ENCODE measurements at places on chromosomes 12 and 14.

GRCh38 chr14:100056431-100056830 is 8.8 kb upstream of the EVL start:
- DNase-seq, result no peak

- DNase-seq, result no peak
These were observed 39.8 kb downstream of the PRIMA1 start for GRCh38 chr14:93748208-93749075.

- no peak for DNase-seq
These were observed 1.5 kb upstream of the TSPAN8 start for GRCh38 chr12:71159264-71159663.

- DNase-seq, result no peak
These were observed 70.0 kb downstream of the CHST11 start for GRCh38 chr12:104526751-104527150.

DNA sequence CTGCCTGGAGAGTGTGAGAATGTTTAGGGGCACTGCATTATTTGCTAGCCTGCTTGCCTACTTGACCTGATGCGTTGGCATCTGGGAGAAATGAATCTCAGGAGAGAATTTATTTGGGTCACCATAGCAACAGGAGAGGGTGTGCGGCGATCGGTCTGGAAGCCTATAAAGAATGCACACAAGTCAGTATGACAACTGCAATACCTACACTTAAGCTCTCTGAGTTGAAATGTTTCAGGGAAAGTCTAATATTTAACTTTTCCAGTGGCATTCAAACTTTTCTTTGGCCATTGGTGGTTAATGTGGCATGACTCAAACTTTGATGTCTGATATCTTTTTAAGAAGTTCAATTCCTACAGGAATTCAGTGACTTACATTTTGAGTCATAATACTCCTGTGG is 205.1 kb downstream of the NEDD1 start:
- DNase-seq, result no peak

GRCh38 chr14:58118097-58118815 is 33.8 kb downstream of the ARMH4 start:
- DNase-seq, result no peak

DNA sequence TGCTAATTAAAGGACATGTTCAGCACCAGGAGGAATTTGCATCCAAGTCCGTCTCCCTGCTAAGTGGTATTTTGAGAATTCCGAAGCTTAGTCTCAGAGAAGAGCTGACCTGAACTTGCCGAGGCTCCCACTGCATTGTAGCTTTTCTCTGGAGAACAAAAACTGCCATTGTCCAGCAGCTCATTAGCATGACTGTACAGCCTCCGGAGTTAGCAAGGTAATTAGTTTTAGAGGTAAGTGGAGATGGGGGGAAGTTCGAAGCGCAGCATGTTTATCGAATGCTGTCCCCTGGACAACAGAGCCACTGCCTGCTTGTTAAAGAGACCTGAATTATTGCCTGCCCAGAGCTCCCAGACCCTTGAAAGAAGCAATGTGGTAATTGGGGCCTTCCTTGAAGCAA is 160.3 kb upstream of the PELI2 start:
- DNase-seq, result no peak

GRCh38 chr12:93360688-93361087 is 17.0 kb upstream of the NUDT4 start:
- no peak for DNase-seq

GRCh38 chr12:2324387-2324786 is 271.6 kb downstream of the CACNA1C start:
- DNase-seq, result no peak

DNA sequence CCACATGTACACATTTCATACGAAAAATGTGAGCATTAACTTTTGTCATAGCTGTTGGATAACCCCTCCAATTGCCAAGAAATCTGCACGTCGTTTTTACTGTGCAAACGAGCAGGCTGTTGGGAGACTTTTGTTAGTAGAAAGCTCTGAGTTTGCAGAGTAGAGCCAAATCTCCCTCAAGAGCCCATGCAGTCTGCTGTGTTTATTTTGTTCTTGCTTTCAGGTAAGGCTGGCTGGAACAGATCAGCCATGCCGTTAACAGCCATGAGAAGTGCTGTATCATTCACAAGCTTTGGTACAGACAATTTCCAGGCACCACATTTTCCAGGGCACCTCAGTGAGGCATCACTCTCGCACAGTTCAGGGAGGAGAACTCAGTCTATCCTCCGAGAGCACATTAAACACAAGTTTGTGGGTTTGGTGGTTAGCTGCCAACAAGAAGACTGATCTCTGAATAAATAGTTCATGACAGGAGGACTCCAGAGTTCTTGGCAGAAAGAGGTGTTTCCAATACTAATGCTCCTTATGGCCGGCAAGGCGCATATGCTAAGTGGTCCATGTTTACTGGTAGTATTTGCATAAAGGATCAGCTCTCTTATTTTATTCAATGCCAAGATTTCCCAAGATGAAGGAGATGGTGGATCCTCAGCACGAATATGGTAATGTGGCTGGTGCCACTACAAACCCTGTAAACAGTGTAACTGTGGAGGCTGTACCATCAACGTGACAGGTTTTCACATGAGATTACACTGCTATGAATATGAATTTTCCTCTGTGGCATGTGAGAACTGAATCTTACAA is 30.3 kb upstream of the PELI2 start:
- DNase-seq, result no peak

DNA sequence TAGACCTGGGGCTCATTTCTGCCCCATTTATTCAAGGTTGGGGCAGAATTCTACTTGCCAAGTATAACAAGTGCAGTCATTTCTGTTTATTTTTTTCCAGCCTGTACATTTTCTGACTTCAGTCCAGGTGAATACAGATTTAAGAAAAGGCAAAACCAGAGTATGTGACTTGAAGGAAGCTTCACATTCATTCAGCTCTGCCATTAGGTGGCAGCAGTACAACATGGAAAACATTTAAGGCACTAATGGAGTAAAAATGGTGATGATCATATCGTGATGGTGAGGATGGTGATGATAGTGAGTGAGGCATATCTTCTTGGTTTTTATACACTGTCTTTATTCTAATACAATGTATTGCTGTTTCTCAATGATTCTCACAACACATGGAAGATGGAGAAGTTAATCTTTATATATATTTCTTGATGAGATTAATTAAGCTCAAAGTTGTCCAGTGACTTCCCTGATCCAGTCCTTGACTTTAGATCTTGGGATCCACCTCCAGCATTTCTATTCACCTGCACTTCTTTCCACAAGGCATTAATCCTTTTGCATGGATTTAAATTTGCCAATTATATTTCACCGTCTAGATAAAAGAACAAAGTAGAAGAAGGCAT is 176.7 kb upstream of the SEL1L start:
- DNase-seq, result no peak

GRCh38 chr12:67720351-67720856 is 71.9 kb downstream of the DYRK2 start:
- DNase-seq, result no peak

- peak; percentile 68 for DNase-seq
These were observed at the start of gene ZC2HC1C for GRCh38 chr14:75069121-75069810. TSS of gene ZC2HC1C (plus strand) at chr14:75069641. CDS start at chr14:75070574, 933 bp downstream.

GRCh38 chr12:26631846-26632245 is 201.1 kb downstream of the ITPR2 start:
- DNase-seq, result no peak

DNA sequence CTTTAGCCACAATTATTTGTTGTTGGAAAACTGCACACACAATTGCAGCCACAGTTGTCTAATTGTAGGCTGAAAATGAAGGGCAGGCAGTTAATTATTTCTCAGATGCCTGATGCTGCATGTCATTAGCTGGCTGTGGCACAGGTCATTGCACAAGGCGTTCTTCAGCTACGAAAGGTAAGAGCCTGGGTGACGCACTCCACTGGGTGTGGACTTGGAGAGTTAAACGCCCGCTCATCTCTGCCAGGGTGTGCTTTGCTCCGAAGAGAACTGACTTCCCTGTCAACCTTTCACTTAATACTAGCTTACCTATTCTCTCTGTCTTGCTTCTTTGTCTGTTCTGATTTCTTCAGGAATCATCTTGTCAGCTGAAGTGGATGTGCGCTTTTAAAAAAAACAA is 91.4 kb upstream of the CPM start:
- no peak for DNase-seq

GRCh38 chr12:24668563-24668962 is 280.3 kb downstream of the BCAT1 start:
- DNase-seq, result no peak

- DNase-seq, result peak; percentile 72
These were observed 140.5 kb downstream of the FOXN3 start for GRCh38 chr14:89276424-89276975.

Data from stimulated activated CD4-positive, alpha-beta T cell treated with anti-CD3 and anti-CD28 coated beads, Interleukin-4, amount 100 ng/mL, for 24 hours (primary cell).